ENCODE measurements at places on chromosomes 6 and 20. TPM values are rescaled to one million over a fixed set of nuclear protein-coding genes. Genes with fewer than 3 reads are reported as not detected.
A peak's percentile ranks its signal among the peaks of the same experiment; 100 is the strongest.

- no peak overlapping the region for H3K27ac ChIP-seq
- H3K27me3 ChIP-seq = no peaks in the 10 kb centered on the region
- DNase-seq = no peak
- H3K4me3 ChIP-seq = no peak overlapping the region
- H3K4me1 ChIP-seq = peaks cover 28% of the 10 kb centered on the region
- H3K36me3 ChIP-seq = no peaks in the 10 kb centered on the region
Measured at GRCh38 chr6:38272222-38272621, 367.5 kb downstream of the BTBD9 start.

DNA sequence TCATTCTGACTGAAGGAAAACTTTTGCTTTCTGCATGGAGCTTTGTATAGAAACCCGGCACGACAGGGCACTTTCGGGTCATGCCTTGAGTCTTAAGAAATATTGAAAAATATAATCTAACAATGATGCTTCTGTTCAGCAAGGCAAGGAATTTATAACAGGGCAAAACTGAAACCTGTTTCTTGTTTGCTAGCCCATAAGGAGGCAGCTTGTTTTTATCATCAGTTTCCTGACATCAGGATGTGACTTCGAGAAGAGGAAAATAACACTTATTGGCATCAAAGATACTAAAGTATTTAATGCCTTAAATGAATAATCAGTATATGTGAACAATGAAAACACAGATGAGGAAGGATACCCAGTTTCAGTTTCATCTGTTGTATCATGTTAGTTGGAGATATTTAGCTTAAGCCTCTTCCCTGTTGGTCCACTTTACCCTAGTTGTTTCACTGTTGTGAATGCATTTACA lies 146.5 kb downstream of the CDKAL1 start:
- no peaks in the 10 kb centered on the region for H3K27me3 ChIP-seq
- no peak overlapping the region for H3K4me3 ChIP-seq
- peaks cover 10% of the 10 kb centered on the region for H3K4me1 ChIP-seq
- no peak for DNase-seq

GRCh38 chr6:118748311-118749062 lies 97.1 kb upstream of the CEP85L start:
- H3K4me1 ChIP-seq = peaks cover 11% of the 10 kb centered on the region
- H3K4me3 ChIP-seq = no peak overlapping the region
- peaks cover 1% of the 10 kb centered on the region for H3K27me3 ChIP-seq

BANF2 gene
- not detected for total RNA-seq

DNA sequence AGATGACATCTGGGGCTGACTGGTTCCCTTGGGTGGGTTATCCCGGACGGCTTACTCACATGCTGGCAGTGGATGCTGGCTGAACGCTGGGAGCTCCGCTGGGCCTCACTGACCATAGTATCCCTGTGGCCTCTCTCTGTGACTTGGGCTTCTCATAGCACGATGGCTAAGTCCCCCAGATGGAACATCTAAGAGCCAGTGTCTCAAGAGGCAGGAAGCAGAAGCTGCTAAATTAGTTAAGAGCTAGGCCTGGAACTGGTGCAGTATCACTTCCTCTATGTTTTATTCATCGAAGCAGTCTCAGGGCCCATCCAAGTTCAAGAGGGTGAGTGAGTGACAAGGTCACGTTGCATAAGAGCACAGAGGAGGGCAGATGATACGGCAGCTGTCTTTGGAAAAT lies 116.5 kb upstream of the LAMP5 start:
- no peaks in the 10 kb centered on the region for H3K27me3 ChIP-seq
- H3K36me3 ChIP-seq = peaks cover 3% of the 10 kb centered on the region
- DNase-seq = no peak
- H3K4me3 ChIP-seq = no peak overlapping the region
- H3K4me1 ChIP-seq = peaks cover 19% of the 10 kb centered on the region

DNA sequence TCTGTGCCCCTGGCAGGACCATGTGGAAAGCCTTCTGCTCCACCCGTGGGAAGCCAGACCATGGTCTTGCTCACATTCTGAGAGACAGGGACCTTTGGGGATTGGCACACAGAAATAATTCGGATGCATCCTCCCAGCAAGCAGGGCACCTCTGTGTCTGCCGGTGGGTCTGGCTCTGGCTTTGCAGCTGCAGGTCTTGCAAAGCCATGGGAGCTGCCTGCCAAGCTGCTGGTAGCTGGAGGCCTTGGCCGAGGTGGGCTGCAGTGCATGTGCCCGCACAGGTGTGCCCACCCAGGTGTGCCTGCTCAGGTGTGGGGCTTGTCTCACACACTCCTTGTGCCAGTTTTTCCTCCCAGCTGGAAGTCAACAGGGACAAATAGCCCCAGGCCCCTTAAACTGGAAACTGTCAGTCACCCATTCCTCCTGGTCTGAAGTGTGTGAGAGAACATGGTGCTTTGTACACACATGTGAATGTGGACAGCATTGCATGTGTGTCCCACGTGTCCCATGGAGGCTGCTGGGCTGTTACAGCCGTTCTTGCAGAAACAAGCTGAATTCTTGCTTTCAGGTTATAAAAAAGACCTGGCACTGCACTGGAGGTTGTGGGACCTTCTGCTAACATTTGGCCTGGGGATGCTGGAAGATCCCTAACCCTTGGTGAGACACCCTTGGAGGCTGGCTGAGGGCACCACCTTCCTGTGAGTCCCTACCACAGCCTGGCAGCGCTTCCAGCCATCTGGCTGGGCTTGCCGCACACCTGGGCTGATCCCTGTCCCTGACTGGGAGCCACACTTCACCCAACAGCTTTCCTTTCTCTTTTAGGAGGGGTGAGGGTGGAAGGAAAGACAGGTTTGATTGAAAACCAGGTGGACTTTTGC lies 54.9 kb upstream of the SMOC2 start:
- peaks cover 20% of the 10 kb centered on the region for H3K27me3 ChIP-seq
- no peak for DNase-seq
- peaks cover 22% of the 10 kb centered on the region for H3K4me1 ChIP-seq
- no peaks in the 10 kb centered on the region for H3K36me3 ChIP-seq
- no peak overlapping the region for H3K27ac ChIP-seq
- H3K4me3 ChIP-seq = no peak overlapping the region

DNA sequence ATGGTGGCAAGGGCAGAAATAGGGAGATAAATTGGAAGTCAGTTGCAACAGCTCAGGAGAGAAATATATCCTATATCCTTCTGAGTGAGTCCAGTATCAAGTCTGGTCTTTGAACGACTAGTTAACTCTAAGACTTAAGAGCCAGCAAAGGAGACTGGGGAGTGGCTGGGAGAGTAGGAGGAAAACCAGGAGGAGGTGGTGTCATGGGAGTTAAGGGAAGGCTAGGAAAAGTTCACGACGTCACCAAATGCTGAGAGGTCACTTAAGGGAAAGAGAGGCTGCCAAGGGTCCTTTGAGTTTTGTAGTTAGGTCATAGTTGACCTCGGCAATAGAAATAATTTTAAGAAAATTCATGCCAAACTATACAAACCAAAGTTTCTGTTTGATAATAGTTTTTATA lies 25.1 kb downstream of the ACOT13 start:
- no peak overlapping the region for H3K27ac ChIP-seq
- H3K27me3 ChIP-seq = no peaks in the 10 kb centered on the region
- H3K36me3 ChIP-seq = peaks cover 3% of the 10 kb centered on the region
- H3K4me1 ChIP-seq = peaks cover 7% of the 10 kb centered on the region
- DNase-seq = no peak

DNA sequence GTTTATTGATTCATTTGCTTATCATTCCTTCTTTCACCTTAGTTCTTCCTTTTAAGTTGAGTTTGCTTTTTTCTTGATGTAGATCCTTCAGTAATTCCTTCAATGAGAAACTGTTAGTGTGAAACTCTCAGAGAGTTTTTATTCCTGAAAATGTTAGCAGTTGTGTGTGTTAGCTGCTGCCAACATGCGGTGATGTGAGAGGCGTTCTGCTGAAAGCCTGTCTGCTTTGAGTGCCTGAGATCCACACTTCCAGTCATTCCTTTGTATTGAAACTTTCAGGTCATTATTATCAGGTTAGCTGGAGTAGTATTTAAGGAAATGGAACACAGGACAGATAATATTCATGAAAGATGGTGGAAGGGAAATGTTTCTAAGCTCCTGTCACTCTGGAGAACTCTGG lies 70.0 kb upstream of the SUPT3H start:
- peak overlapping the region; percentile 76 for H3K27ac ChIP-seq
- H3K4me1 ChIP-seq = peaks cover 61% of the 10 kb centered on the region
- H3K4me3 ChIP-seq = no peak overlapping the region
- H3K27me3 ChIP-seq = no peaks in the 10 kb centered on the region

VSX1 gene
- not detected for total RNA-seq

PRPH2 gene
- not detected for total RNA-seq

DNA sequence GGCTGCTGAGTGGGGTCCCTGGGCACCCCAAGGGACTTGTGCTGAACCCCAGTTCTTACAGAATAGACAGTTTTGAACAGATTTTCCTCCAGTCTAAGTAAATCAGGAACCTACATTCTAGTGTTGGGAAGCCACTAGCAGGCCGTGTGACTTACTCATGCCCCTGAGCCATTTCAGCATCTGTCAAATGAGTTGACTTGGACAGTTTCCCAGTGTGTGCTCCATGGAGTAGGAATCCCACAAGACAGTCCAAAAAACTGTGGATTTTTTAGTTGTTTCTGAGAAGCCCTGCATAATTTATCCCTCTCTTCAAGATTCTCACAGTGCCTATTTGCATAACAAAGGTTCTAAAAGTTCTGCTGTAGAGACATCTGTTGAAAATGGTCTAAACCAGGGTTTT lies 2.1 kb downstream of the GABRR2 start:
- no peak overlapping the region for H3K4me3 ChIP-seq
- peaks cover 16% of the 10 kb centered on the region for H3K27me3 ChIP-seq
- H3K4me1 ChIP-seq = peaks cover 35% of the 10 kb centered on the region
- peak overlapping the region; percentile 88 for H3K27ac ChIP-seq

DNA sequence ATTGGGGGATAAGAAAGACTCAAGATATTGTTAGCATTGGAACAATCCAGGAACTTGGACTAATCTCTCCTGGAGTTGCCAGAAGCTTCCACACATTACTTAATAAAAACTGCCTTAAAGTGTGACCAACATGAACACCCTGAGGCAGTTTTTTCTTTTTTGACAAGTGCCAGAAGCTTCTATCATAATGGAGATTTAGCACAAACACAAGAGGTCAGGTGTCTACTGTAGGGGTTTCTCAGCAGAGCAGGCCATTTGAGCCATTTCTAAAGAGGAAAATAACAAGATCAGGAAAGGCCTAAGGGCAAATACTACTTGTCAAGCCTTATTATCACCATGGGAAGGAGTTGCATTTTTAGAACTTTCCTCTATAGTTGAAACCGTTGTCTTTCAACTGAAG lies 361.5 kb downstream of the EPM2A start:
- H3K36me3 ChIP-seq = no peaks in the 10 kb centered on the region
- H3K4me1 ChIP-seq = no peaks in the 10 kb centered on the region
- peaks cover 9% of the 10 kb centered on the region for H3K27me3 ChIP-seq
- H3K27ac ChIP-seq = no peak overlapping the region

DNA sequence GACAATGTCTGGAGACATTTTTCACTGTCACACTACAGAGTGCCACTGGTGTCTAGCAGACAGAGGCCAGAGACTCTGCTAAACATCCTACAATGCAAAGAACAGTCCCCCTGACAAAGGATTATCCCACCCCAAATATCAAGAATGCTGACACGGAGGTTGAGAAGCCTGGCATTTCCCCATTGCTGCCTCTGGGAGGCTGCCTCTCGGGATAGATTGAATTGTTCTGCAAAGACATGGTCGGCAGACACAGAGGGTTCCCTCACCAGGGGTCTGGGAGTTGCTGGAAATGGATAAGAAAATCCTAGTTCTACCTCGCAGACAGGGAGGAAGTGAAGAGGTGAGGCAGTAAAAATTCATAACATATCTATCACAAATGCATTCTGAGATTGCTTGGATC lies 166.4 kb upstream of the AGPAT4 start:
- H3K4me3 ChIP-seq = peak overlapping the region; percentile 21
- H3K27me3 ChIP-seq = no peaks in the 10 kb centered on the region
- H3K4me1 ChIP-seq = peaks cover 63% of the 10 kb centered on the region
- H3K27ac ChIP-seq = no peak overlapping the region
- no peaks in the 10 kb centered on the region for H3K36me3 ChIP-seq

PI16 gene
- total RNA-seq = 0.15 TPM

DNA sequence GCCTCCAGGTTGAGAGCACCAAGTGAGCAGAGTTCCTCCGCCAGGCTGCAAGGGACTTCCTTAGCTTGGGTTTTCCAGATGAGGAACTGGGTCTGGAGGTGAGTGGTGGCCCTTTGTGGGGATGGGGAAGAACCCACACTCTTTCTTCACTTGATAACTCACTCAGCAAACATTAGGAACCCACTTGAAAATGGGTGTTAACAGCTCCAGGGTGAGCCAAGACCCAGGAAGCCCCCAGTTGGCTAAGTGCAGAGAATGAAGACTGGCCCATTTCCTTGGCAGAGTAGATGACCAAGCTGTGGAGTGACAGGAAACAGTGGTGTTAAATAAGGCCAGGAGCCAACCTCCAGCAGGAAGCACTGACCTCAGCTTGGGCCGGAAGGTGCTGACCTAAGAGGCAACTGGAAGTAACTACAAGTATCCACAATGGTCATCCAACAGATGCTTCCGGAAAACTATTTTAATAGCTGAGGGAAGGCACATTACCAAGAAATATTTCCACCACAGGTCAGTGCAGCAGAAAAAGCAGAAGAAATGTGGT lies 22.7 kb downstream of the MRPL14 start:
- H3K4me1 ChIP-seq = peaks cover 3% of the 10 kb centered on the region
- H3K27ac ChIP-seq = no peak overlapping the region
- no peaks in the 10 kb centered on the region for H3K27me3 ChIP-seq
- no peak overlapping the region for H3K4me3 ChIP-seq
- DNase-seq = no peak
- peaks cover 13% of the 10 kb centered on the region for H3K36me3 ChIP-seq

DNA sequence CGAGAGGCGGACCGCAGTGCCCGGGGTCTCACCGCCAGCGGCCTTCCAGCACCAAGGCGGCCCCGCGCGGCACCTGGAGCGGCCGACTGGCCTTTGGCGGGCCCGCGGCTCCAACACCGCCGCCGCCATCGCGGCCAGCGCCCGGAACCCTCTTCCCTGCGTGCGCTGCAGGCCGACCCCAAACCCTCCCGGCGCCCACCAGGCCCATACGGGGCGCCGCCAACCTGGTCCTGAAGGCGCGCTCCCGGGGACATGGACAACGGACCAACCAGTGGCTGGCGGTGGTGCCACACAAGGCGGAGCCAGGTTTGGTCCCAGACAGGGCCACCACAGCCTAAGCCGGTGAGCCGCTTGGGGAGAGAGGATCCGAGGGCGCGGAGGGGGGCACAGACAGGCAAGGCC lies 1514.8 kb upstream of the DEFB115 start:
- H3K4me1 ChIP-seq = no peaks in the 10 kb centered on the region
- H3K36me3 ChIP-seq = peaks cover 1% of the 10 kb centered on the region
- H3K4me3 ChIP-seq = no peak overlapping the region
- no peak overlapping the region for H3K27ac ChIP-seq
- peak; percentile 92 for DNase-seq

All from chondrocyte (in vitro differentiated cells).